ENCODE measurements at places on chromosomes 12 and 14. TPM values are rescaled to one million over a fixed set of nuclear protein-coding genes. Genes with fewer than 3 reads are reported as not detected.

GRCh38 chr12:34205401-34205800 lies 183.1 kb downstream of the ALG10 start:
- no peaks in the 10 kb centered on the region for H3K36me3 ChIP-seq
- H3K4me1 ChIP-seq, result no peaks in the 10 kb centered on the region
- DNase-seq, result no peak

DNA sequence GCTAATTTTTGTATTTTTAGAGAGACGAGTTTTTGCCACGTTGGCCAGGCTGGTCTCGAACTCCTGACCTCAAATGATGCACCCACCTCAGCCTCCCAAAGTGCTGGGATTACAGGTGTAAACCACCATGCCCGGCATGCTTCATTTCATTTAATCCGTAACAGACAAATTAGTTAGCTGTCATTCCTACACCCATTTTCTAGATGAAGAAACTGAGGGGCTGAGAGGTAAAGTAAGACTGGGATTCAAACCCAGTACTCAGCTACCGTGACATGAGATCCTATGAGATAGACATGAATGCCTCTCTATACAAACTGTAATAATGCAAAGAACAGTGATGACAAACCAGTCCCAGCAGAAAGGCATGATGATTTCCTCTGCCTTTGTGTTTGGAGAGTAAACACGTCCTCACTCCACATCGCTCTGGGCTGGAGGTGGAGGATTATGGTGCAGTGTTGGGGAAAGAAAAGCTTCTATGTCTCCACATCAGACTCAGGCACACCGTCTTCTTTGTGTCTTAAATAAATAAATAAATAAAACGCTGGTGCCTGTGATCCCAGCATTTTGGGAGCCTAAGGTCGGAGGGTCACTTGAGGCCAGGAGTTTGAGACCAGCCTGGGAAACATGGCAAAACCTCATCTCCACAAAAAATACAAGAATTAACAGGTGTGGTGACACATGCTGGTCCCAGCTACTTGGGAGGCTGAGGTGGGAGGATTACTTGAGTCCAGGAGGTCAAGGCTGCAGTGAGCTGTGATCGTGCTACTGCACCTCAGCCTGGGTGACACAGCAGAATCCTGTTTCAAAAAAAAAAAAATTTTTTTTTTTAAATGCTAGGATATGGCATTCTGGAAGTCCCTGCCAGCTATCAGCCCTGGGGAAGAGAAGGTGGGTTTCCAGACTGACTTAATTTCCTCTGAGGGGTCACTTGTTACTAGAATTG lies 10.5 kb downstream of the VSX2 start:
- no peak overlapping the region for H3K4me3 ChIP-seq
- no peak for DNase-seq
- peaks cover 2% of the 10 kb centered on the region for H3K27me3 ChIP-seq
- H3K36me3 ChIP-seq, result no peaks in the 10 kb centered on the region
- H3K4me1 ChIP-seq, result no peaks in the 10 kb centered on the region
- no peak overlapping the region for H3K27ac ChIP-seq

- H3K27ac ChIP-seq, result no peak overlapping the region
- DNase-seq, result no peak
- no peaks in the 10 kb centered on the region for H3K27me3 ChIP-seq
- H3K4me1 ChIP-seq, result no peaks in the 10 kb centered on the region
Measured at GRCh38 chr14:101276309-101277091, 284.8 kb upstream of the DIO3 start.

- no peaks in the 10 kb centered on the region for H3K27me3 ChIP-seq
- H3K4me1 ChIP-seq, result peaks cover 4% of the 10 kb centered on the region
- H3K27ac ChIP-seq, result no peak overlapping the region
- H3K4me3 ChIP-seq, result no peak overlapping the region
- no peaks in the 10 kb centered on the region for H3K36me3 ChIP-seq
Measured at GRCh38 chr14:77603654-77604255, 12.7 kb downstream of the SPTLC2 start.

DNA sequence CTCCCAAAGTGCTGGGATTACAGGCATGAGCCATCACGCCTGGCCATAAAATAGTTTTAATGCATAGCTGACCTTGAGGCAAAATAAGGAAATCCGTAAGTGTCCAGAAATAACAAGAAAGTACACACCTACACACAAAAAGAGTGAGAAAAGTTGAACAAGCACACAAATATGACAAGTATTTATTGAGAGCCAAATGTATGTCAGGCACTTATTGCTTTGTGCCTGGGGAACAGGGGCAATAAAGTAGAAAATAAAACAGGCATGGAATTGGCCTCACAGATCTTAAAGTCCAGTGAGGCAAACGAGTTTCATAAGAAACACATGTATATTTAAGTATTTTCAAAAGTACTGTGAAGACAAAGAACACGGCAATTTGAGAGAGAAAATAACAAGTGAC lies 103.7 kb downstream of the ERGIC2 start:
- no peaks in the 10 kb centered on the region for H3K27me3 ChIP-seq
- no peak overlapping the region for H3K4me3 ChIP-seq
- no peak for DNase-seq
- no peak overlapping the region for H3K27ac ChIP-seq
- no peaks in the 10 kb centered on the region for H3K4me1 ChIP-seq
- no peaks in the 10 kb centered on the region for H3K36me3 ChIP-seq

DNA sequence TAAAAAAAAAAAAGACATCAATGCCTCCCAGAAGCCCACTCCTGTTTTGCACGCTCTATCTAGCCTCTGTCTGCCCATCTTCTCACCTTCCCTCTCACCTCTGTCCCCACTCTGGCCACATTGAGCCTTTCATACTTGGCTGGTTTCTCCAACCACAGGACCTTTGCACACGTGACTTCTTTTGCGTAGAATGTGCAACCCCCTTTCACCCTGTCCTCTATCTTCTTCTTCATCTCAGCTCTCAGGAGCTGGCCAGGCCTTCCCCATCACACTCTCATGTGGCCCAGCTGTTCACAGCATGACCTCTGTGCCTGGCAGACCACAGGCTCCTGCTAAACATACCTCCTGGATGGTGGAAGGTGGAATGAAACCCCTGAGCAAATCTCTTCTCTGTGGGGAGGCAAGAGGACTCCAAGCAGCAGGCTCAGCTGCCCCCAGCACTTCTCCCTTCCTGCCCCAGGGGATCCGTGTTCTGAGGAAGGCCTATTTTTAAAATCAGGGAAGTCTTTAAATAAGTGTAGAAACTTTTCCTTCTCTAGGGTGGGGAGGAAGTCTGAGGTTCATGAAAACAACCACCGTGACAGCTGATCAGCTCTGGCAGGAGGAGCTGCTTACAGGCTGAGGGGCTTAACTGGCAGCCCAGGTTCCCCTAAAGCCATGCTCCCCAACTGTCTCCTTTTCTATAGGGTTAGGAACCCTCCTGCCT lies 11.6 kb downstream of the HVCN1 start:
- no peaks in the 10 kb centered on the region for H3K27me3 ChIP-seq
- H3K4me3 ChIP-seq, result no peak overlapping the region
- H3K36me3 ChIP-seq, result no peaks in the 10 kb centered on the region
- no peak for DNase-seq
- H3K27ac ChIP-seq, result no peak overlapping the region

GRCh38 chr12:107359382-107359781 lies 266.0 kb upstream of the CRY1 start:
- no peak overlapping the region for H3K27ac ChIP-seq
- H3K27me3 ChIP-seq, result no peaks in the 10 kb centered on the region
- DNase-seq, result no peak
- no peaks in the 10 kb centered on the region for H3K36me3 ChIP-seq
- H3K4me3 ChIP-seq, result no peak overlapping the region

GRCh38 chr14:98949481-98950135 lies 322.4 kb downstream of the BCL11B start:
- H3K27me3 ChIP-seq, result no peaks in the 10 kb centered on the region
- H3K4me3 ChIP-seq, result no peak overlapping the region
- H3K36me3 ChIP-seq, result no peaks in the 10 kb centered on the region
- no peak overlapping the region for H3K27ac ChIP-seq
- DNase-seq, result peak; percentile 56
- peaks cover 8% of the 10 kb centered on the region for H3K4me1 ChIP-seq

- no peak overlapping the region for H3K4me3 ChIP-seq
- DNase-seq, result no peak
- H3K27me3 ChIP-seq, result no peaks in the 10 kb centered on the region
- H3K36me3 ChIP-seq, result peaks cover 19% of the 10 kb centered on the region
Measured at GRCh38 chr12:57491393-57492280, 3.8 kb downstream of the MARS1 start.

DNA sequence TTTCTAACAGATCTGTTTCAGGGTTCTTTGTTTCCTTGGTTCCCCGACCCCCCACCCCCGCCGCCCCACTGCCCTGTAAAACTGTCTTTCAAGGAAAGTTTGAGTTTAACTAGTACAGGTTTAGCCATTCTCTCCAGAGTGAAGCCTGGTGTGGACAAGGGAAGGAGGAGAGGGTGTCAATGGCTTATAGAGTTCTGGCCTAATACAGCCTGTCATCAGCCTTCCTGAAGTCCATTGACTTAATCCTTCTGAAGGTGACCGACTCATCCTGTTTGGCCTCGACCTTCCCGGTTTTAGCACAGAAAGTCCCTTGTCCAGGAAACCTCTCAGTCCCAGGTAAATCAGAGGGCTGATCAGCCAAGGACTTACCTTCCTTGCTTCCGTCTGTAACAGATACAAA lies 11.0 kb upstream of the P2RX4 start:
- H3K4me3 ChIP-seq, result no peak overlapping the region
- H3K4me1 ChIP-seq, result no peaks in the 10 kb centered on the region
- no peak for DNase-seq
- no peaks in the 10 kb centered on the region for H3K36me3 ChIP-seq
- no peak overlapping the region for H3K27ac ChIP-seq

DNA sequence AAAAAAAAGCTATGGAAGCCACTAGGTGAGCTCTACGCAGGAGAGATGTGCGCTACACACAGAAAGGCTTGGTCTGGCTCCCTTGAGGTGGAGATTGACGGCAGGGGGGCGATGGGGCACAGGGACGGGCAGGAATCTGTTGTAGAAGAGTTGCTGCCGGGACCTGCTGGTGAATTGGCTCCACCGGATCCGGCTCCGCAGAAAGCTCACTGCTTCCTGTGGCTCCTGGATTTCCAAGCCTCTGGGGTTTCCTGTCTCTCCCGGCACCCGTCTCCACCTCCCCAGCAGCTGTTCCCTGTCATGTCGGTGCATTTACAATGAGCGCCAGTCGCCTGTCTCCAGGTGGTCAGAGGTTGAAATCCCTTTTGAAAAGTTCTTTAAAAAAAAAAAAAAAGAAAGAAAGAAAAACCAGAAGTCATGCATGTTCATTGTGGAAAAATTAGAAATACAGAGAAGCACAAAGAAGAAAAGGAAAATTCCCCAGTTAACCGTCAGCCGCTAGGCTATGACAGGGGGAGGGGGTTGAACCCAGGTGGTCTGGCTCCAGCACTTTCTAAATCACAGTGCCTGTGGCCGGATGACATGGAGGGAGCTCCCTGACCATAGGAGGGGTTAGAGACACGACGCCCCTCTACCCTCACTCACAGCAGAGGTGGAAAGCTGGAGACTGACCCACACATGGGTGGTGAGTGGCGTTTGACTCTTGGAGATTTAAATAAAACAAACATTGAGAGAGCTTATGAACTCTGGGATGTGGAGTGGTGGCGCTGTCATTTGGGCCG lies 20.8 kb downstream of the FAM222A start:
- H3K36me3 ChIP-seq, result no peaks in the 10 kb centered on the region
- H3K4me1 ChIP-seq, result no peaks in the 10 kb centered on the region
- H3K27me3 ChIP-seq, result no peaks in the 10 kb centered on the region
- DNase-seq, result peak; percentile 78

GRCh38 chr12:79920421-79921238 lies 14.3 kb downstream of the PPP1R12A start:
- H3K27ac ChIP-seq, result no peak overlapping the region
- H3K27me3 ChIP-seq, result no peaks in the 10 kb centered on the region
- no peaks in the 10 kb centered on the region for H3K36me3 ChIP-seq
- peaks cover 53% of the 10 kb centered on the region for H3K4me1 ChIP-seq
- H3K4me3 ChIP-seq, result no peak overlapping the region
- DNase-seq, result no peak

ADAMTS20 gene
- not detected for polyA plus RNA-seq

PZP gene
- not detected for polyA plus RNA-seq

DLGAP5 gene
- 1.2 TPM for polyA plus RNA-seq

HRK gene
- under 0.01 TPM for polyA plus RNA-seq

RNFT2 gene
- polyA plus RNA-seq, result 0.46 TPM

Measured in sigmoid colon (tissue), 7 donors.